ENCODE measurements at places on chromosomes 7 and 10.

- DNase-seq, result no peak
Measured at GRCh38 chr10:78042752-78043104, 9.1 kb downstream of the RPS24 start.

DNA sequence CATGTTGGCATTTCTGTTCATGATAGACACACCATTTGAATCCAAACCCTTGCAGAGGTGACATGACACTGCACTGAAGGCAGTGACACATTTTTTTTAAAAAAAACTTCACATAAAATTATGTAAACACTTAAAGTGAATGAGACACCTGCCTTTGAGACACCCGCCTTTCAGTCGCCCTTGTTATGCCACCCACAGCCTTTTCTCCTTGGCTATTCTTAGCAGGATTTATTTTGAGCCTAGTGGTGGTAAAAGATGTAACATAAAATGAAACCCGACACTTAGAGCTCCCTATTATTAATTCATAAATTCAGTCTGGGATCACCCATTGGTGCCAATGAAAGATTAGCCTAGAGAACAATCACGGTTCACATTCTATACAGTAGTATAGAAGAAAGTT lies 161.3 kb downstream of the DYNC1I1 start:
- no peak for DNase-seq

GRCh38 chr7:139829025-139829774 lies at the start of gene TBXAS1:
TBXAS1 (plus strand) TSS chr7:139829264; CDS start chr7:139829391, 127 bp downstream.
- DNase-seq, result no peak

- DNase-seq, result no peak
Measured at GRCh38 chr7:24476227-24476626, 97.0 kb upstream of the PALS2 start.

DNA sequence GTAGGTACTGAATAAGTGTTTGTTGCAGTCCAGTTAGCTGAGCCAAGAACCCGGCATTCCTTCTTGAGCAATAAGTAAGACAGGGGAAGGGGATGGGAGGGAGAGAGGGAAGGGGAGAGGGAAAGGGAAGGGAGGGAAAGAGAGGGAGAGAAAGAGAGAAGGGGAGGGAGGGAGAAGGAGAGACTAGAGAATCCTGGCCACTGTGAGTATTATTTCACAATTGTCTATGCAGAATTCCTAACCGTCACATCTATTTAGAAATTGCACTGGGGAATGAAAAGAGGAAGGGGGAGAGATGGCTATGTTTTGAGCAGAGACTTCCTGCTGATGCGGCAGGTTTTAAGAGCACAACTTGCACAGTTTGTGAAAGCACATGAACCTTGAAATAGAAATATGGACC lies 251.4 kb upstream of the ZMIZ1 start:
- DNase-seq, result no peak

DNA sequence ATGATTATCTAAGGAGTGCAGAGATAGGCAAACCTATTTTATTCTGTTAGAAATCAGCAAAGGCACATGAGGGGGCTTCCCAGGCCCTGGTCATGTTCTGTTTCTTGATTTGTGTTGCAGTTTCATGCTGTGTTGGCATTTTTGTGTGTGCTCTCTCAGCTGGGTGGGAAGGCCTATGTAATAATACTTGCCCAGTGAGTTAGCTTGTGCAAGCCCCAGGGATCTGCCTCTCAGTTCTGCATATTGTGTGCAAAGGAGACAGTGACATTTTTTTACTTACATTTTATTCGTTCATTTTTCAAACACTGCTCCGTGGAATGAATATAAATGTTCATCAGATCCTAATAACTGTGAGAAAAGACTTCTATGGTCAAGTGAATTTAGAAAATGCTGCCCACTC lies 119.0 kb downstream of the VWC2 start:
- no peak for DNase-seq

GRCh38 chr10:33288127-33288526 lies 46.3 kb downstream of the NRP1 start:
- no peak for DNase-seq

- no peak for DNase-seq
Measured at GRCh38 chr7:19698331-19698730, 10.5 kb downstream of the POLR1F start.

- DNase-seq, result no peak
Measured at GRCh38 chr7:38185395-38186307, 7.6 kb downstream of the STARD3NL start.

GRCh38 chr7:55075464-55076021 lies 56.7 kb downstream of the EGFR start:
- DNase-seq, result no peak

DNA sequence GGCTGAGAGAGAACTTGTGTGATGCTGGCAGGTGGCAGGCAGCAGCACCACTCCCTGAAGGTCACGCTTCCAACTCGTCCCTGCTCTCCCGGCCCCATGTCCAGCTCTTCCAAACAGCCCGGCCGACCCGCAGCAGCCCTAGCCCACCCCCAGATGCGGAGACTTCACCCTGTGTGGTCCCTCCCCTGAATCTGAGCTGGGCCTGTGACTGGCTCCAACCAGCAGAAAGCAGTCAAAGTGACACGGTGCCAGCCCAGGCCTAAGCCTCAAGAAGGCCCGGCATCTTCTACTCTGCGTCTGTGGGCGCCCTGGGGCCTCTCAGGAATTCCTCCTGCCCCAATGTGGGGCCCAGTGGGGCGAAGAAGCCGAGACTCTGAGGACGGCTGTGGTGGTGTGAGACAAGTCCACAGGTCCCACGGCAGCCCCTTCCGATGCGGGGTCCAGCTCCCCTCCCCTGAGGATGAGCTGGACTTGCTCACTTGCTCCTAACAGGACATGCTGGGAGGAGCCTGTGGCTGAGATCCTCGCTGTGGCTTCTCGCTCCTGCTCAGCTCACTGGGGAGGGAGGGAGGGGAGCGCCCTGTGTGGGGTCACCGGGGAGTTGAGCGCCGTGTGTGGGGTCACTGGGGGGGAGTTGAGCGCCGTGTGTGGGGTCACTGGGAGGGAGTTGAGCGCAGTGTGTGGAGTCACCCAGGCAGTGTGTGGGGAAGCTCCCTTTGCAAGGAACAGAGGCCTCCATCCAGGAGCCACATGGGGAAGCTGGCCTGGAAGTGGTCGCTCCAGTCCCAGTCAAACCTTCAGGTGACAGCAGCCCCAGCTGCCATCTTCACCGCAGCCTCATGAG lies 9.5 kb downstream of the STK32C start:
- DNase-seq, result no peak

DNA sequence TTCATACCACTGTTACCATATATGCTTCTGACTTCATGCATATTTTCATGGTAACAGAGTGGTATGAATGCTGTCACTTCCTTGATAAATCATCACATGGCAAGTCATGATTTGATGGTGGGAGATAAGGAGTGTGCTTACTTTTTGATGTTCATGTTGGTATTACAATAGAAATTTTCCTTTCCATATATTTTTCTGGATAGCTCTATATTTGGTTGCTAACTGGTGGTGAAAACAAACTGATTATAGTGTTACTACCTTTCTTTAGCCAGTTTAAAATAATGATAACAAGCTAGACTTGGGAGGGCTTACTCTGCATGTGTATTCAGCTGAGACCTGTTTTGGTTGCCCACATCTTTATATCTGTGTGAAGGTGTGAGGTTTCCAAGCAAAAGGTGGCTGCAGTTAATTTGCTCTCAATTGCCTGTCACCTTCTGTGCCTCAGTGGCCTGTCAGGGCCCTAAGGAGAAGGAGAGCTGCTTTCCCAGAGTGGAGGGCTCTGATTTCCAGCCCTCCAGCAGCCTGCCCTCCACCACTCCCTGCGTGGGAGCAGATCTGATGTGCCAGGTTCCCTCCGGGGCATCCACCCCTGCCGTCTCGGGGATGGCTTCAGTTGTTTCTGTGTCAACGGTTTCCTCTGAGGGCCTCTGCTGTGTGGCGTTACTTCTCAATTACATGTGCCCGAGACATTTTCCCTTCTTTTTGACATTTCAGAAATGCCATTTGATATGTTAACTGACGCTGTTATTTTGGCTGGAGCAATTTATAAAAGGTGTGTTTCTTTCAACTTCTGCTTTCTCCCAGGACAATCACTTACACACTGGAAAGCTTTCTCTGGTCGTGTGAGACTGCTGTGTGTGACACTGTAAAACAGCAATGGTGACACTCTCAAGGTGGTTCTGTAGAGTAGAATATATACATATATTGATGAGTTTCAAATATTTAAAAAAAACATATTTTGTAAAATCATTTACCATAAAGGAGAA lies 107.7 kb upstream of the KLF6 start:
- no peak for DNase-seq

DNA sequence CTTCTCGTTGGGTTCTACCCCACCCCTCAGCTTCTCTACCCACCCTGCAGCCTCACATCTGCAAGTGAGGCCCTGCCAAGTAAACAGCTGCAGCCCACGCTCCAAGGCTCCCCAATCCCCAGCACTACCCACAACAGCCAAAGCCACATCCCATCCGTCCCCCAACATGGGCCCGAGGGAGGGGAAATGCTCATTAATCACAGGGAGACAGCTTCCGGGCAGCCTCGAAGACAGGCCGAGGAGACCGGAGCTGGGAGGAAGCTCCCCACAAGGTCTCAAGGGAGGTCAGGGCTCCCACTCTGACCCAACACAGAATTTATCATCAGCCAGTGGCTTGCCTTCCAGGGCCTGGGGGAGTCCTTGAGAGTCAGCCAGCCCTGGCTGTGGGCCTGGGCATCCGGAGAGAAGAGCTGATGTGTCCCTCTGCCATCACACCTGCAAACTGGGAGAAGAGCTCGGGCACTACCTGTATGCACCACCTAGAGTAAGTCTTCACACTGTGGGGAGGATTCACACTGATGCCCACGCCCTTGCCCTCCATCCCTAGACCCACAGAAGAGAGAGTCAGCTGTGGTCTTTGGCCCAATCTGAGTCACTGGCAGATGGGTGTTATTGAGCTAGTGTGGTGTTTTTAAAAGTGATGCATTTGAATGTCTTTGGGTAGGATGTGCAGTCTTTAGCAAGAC lies 115.5 kb upstream of the ZMIZ1 start:
- DNase-seq, result no peak

- no peak for DNase-seq
Measured at GRCh38 chr7:74051193-74051592, 23.2 kb downstream of the ELN start.

DNA sequence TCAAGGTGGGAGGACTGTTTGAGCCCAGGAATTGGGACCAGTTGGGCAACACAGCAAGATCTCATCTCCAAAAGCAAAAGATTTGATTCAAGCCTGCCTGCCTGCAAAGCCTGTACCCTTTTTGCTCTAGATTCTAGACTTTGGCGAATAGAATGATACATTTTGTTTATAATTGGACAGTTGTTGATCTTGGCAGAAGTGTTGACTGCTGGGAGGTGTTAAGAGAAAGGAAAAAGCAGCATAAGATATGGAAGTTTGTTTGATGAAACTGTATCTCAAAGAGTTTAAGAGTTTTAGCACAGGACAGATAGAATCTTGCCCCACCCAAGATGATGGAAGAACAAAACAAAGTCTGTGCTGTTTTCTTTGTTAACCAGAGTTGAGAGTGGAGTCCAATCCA lies 224.1 kb downstream of the AUTS2 start:
- DNase-seq, result no peak

GRCh38 chr7:71198887-71199286 lies 66.9 kb downstream of the GALNT17 start:
- no peak for DNase-seq

GRCh38 chr10:112083472-112083871 lies 100.1 kb downstream of the GPAM start:
- no peak for DNase-seq

- no peak for DNase-seq
Measured at GRCh38 chr7:110534241-110534931, 556.5 kb upstream of the LRRN3 start.

DNA sequence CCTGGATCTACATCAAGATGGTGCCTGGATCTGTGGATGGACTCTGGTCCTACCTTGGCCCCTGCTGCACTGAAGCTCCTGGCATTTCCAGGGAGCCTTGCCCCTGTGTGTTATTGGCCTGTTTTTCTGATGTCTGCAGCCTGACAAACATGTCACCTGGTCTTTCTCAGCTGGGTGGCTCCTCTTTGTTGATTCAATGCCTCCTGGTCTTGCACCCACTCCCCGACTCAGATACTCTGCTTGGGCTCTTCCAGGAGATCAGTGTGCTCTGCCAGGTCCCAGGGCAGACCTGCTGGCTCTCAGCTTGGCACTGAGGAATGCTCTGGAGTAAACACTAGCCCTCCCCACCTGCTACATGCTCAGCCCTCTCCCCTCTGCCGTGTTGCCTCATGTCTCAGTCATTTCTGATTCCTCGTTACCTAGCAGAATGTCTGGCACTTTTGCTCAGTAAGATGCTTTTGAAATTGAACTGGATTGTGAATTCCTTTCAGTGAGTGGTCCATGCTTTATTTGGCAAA lies 253.3 kb upstream of the BMPER start:
- no peak for DNase-seq

GRCh38 chr7:44541028-44541869 lies at the start of gene NPC1L1:
NPC1L1 (minus strand) TSS chr7:44541330; CDS start chr7:44541259, 71 bp downstream.
- no peak for DNase-seq
